ENCODE measurements at places on chromosomes 1 and 21.

DNA sequence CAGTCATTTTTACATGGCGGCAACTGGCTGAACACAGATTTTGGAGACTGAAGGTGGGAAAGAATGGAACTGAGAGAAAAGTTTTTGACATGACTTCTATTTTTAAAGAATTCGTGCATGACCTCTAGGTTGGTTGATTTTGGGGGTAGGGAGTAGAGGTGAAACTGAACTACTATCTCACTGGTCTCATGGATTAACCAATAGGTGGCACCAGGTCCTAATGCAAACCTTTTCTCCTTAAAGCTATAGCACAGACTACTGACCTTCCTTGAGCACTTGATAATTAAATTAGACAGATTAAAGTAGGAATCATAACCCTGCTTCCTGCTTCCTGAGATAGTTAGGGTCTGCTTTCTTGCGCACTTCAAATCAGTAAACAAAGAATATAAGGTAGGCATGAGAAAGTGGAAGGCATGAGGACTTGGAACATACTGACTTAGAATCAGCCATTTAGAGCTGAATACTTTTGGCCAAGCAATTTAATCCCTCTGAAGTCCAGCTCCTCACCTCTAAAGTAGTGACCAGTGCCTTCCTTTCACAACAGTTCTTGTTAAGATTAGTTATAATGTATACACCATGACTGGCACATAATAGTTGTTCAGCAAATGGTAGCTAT lies 206.0 kb downstream of the CENPF start:
- DNase-seq: no peak

DNA sequence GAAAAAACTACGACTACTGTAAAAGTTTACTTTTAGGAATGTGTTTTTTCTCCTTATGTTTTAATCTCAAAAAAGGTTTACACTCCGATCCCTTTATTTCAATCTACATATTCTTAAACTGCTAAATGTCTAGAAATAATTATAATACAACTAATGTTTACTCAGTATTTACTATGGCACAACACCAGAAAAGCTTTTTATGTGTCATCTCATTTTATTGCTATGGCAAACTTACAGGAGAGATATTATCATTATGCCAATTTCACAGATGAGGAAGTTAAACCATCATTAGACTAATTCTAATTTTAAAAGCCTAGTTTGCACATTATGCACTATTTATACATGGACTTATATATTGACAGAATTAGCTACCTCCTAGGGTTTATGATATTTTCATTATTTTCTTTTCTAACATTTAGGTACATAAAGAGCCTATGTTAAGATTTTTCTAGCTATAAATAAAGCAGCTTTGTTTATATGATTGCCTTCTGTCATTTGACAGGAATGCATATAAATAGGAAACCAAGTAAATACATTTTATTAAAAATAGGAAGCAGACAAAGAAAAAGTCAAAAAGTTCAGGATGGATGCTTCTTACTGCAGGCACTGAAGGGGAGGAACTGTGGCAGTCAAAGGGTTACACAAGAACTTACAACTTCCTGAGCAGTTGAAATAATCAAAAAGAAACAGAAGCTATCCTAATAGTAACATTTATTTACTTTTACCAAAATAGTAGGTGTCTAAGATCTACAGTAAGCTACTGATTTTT lies 442.4 kb downstream of the LTN1 start:
- no peak for DNase-seq

DNA sequence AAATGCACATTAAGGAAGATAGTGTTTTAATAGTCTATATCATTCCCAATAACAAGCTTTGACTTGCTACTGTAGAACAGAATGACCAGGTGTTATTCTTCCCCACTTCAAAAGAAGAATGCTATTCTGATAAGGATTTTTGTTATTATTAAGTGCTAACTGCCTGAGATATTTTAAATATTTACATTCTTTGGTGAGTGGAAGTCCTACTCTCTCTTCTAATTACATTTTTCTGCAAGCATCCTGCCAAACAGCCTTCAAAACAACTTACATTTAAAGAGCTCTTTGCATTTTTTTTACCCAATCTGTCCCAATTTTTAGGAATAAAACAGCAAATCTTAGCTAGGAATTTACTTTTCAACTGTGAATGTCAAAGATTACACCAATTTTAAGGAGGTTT lies 23.5 kb upstream of the SYDE2 start:
- no peak for DNase-seq

DNA sequence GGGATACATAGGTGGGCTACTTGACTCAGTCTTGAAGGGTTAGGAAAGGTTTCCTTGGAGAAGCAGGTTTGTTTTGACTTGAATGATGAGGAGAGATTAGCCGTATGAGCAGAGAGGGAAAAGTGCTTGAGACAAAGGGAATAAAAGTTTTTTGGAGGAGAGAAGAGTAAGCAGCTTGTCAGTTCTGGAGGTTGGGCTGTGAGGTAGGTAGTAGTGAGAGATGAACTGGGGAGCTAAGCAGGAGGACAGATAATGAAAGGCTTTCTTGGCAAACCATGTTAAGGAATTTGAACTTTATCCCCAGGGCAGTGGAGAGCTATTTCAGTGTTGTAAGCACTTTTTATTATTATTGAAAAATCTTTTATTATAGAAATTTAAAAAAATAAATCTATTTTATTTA lies 3.6 kb downstream of the OSBPL9 start:
- no peak for DNase-seq

All from keratinocyte (primary cell).